ENCODE measurements at places on chromosomes 3 and 15. TPM values are rescaled to one million over a fixed set of nuclear protein-coding genes. Genes with fewer than 3 reads are reported as not detected.

DNA sequence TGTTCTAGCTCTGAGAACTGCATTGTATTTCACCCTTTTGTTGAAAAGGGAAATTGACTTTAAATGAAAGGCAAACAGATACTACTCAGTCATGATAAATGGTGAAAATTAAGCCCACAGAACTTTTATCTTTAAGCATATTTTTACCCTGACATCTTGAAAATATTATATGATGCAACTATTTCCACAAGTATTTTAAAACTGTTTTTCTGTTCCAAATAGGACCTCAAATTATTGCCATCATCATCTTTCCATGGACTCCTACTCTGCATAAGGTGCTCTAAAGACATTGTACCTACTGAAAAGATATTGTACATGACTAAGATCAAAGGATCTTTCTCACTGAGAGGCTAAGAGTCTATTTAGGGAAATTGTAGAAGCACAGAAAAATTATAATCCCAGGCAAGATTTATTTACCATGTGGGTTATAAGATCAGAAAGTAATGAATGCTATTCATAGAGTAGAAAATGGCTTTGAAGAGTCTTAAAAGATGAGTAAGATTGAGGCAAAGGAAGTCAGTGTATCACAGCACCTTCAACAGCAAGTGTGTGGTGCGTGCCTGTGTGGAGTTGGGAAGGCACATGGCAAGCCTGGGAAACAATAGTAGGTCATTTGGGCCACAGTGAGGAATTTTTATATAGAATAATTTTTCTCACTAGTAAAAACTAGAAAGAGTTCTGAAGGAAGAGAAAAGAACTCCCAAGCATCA lies 68.8 kb downstream of the VGLL3 start:
- DNase-seq: no peak

The CERS3 gene
- total RNA-seq: not detected

GRCh38 chr3:108127301-108127988 lies 36.6 kb upstream of the CD47 start:
- DNase-seq: peak; percentile 5

The GRK7 gene
- not detected for total RNA-seq

DNA sequence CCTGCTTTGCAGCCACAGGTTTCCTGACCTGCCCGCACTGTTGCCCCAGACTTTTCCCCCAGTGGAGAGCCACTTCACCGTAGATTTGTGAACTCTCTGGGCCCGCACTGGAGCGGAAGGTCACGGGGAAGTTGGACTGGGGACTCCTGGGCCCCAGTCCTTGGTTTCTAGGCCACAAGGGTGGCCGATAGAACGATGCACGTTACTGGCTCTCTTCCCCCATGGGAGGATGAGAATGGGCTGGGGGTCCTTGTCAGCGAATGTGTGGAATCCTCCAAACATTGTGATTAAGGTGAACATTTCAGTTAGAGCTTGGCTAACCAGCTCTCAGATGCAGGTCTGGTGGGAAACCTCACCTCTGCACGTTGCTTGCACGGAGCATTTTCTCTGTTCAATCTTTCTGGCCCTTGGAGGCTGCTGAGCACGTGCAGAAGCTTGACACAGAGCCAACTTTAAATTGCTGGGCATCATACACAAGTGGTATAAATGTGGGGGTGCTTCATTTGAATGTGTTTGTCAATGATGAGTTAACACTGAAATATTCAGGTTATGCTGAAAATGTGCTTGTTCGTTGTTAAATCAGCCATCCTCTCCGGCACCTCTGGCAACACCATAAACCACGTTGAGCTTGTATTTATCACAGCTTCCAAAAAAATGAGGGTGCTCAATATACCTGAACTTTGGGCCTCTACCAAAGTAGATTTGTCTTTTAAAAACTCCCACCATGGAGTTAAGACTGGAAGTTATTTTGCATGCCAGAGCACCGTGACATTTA lies 976 bp downstream of the DIS3L start:
- DNase-seq: peak; percentile 16

- no peak for DNase-seq
These were observed 144.6 kb downstream of the DUT start for GRCh38 chr15:48475600-48476395.

Measured in neural progenitor cell (in vitro differentiated cells).